ENCODE measurements at places on chromosomes 3 and 15. TPM values are rescaled to one million over a fixed set of nuclear protein-coding genes. Genes with fewer than 3 reads are reported as not detected.

CPLX3 gene
- total RNA-seq, result not detected

NOX5 gene
- not detected for total RNA-seq

TMEM108 gene
- total RNA-seq, result not detected

BCHE gene
- total RNA-seq, result 0.51 TPM

- no peak for DNase-seq
Measured at GRCh38 chr15:80118956-80119355, 33.8 kb upstream of the FAH start.

GRCh38 chr15:28978011-28978378 is 92.2 kb downstream of the APBA2 start:
- no peak for DNase-seq

DNA sequence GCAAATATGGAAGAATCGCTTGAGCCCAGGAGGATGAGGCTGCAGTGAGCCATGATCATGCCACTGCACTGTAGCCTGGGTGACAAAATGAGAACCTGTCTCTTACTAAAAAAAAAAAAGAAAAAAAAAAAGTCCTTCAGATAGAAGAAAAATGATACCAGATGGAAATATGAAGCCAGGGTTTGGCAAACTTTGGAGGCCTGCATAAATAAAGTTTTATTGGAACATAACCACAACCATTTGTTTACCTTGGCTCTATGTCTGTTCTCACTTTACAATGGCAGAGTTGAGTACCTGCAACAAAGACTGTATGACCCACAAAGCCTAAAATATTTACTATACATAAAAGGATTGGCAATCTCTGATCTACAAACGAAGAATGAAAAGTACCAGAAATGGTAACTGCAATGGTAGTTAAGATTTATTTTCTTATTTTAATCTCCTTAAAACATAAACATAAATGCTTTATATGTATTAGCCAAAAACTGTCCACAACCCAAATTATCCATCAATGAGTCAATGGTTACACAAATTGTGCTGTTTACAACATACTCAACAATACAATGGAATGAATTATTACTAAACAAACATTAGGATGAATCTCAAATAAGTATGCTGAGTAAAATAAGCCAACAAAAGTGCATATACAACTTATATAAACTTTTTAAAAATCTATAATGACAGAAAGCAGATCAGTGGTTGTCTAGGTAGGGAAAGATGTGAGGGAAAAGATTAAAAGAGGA is 41.8 kb downstream of the GOLGB1 start:
- DNase-seq, result peak; percentile 39
